ENCODE measurements at places on chromosomes 11 and 22.

DNA sequence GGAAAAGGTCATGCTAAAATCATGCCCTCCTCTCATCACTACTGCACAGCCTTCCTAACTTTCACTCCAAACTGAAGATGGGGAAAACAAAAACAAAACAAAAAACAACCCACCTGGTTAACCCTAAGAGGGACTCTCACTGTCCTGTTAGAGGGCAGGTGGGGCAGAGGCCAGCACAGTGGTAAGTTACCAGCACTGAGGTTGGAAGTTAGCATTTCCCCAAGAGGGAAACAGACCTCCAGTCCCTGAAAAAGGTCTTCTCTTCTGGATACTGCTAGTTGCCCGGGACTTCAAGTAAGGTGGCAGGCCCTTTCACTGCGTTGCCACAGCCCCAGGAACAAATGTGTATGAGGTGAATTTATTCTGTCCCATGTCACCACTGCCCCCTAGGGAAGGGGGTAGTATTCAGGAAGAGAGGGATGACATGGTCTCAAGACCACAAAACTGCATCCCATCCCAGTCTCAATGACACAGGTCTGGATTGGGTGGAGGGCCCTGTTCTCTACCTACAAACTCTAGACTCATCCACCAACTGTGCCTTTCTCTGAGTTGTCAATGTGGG is 792 bp upstream of the ADAMTS8 start:
- DNase-seq, result no peak

GRCh38 chr22:43631846-43632245 is 180.3 kb downstream of the EFCAB6 start:
- DNase-seq, result no peak

DNA sequence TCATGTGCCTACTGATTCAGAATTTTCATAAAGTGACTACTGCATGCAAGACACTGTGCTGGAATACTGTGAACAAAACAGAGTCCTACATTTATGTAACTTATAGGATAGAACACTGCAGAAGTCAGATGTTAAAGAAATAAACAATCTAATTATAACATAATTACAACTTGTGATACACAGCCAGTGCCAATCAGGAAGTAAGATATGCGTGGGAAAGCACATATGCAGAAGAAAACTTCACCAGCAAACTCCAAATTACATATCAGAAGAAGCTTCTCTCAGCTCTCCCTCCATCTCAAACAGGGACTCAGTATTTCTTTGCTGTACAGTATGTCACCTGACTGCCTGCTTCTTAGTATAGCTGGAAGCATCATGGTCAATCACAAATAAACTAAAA is 37.4 kb downstream of the PAK1 start:
- no peak for DNase-seq

DNA sequence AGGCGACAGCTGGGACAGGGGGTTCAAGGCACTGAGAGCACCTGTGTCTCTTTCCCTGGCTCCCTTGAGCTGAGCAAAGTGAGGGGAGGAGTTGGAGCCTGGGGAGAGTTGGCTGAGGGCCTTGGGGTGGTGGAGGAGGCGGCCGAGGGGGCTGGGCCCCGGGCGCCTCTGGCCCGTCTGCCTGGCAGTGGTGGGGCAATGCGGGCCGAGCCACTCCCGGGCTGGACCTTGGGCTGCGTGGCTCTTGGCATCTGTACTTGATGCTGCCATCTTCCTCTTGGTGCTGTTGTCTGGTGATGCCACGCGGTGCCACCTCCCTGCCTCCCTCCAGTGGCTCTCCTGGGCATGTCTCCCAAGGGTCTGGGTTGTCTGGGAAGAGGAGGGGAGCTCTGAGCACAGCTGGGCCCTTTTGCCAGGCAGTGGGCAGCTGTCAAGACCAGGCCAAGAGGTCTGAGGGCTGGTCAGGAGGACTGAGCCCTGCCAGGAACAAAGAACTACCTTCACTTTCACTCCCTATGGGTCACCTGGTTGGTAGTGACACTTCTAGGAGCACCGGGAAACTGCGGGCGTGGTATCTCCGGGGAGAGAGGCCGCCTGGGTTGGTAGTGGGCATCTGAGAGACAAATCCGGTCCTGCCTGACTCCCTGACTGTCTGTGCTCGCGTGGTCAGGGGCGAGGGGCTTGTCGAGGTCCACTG is 1.3 kb downstream of the GRIK4 start:
- no peak for DNase-seq

GRCh38 chr11:126710804-126711399 is 289.7 kb downstream of the KIRREL3 start:
- no peak for DNase-seq

GRCh38 chr11:60987577-60988277 is 16.2 kb downstream of the CD6 start:
- DNase-seq, result no peak

DNA sequence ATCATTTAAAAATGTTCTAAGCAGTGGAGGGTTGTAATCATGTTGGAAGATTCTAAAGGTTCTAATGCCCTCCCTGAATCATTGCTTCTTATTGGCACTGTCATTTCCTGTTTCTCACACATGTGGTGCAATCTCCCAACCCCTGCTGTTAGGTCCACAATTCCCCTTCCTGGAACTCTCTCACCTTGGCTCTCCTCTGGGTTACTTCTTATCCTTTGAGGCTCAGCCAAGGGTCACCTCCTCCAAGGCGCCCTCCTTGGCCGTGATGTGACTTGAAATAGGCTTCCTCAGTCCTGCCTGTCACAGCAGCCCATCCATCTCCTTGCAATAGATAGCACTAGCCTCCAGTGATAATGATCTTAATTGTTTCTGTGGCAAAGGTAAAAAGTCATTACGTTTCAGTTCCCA is 149.8 kb downstream of the TTC17 start:
- no peak for DNase-seq

- DNase-seq, result no peak
These were observed 23.8 kb downstream of the TEF start for GRCh38 chr22:41405588-41405987.

GRCh38 chr11:16543642-16544041 is 187.3 kb upstream of the SOX6 start:
- DNase-seq, result no peak

- no peak for DNase-seq
These were observed 50.8 kb downstream of the BUD13 start for GRCh38 chr11:116721988-116722387.

DNA sequence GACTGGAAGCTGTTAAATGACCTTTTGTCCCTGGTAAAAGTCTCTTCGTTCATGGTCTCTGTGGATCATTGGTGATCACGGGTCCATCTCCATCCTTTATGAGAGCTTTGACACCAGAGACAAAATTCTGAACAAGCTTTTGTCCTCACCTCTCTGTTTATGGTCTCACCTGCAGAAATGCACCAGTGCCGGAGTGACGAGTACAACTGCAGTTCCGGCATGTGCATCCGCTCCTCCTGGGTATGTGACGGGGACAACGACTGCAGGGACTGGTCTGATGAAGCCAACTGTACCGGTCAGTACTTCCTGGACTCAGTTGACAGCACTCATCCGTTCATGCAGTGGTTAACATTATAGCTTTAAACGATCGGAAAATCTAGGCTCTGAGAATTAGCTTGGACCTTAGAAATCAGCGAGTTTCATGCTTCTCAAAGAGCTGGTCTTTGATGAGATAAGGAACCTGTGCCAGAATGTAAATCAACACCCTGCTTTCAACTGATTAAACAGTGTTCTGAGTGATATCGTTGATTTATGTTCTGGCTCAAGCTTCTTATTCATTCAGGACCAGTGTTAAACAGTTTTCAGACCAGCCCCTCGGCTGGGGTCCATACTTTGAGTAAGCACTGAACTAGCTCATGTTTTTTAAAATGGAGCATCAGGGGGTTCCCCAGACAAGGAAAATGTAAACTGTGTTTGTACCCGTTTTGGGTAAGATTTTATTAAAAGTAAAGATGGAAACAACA is 124.5 kb upstream of the SORL1-AS1 start:
- no peak for DNase-seq

GRCh38 chr11:14232652-14233051 is 126.3 kb downstream of the RRAS2 start:
- DNase-seq, result no peak

- no peak for DNase-seq
These were observed 38.4 kb upstream of the CLMP start for GRCh38 chr11:123233280-123233974.

- DNase-seq, result no peak
These were observed 206.5 kb downstream of the NAV2 start for GRCh38 chr11:19919050-19919561.

DNA sequence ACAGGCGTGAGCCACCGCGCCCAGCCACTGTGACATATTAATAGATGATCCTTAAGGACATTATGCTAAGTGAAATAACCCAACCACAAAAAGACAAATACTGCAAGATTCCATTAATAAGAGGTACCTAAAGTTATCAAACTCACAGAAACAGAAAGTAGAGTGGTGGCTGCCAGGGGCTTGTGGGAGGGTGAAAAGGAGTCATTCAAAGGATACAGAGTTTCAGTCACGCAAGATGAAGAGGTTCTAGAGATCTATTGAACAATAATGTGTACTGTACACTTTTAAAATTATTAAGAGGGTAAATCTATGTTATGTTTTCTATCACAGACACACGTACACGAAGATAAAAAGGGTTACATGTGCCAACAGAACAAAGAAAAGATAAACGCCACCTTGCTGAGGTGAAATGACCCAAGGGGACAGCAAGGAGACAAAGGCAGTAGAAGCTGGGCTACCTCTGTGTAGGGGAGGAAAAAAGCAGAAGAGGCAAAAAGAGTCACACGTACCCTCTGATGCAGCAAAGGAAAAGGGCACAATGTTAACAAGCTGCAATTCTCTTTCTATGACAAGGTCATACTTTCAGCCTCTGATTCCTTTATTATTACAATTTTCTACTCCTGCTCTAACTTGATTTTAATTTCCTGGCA is 65.3 kb downstream of the AMBRA1 start:
- DNase-seq, result no peak

DNA sequence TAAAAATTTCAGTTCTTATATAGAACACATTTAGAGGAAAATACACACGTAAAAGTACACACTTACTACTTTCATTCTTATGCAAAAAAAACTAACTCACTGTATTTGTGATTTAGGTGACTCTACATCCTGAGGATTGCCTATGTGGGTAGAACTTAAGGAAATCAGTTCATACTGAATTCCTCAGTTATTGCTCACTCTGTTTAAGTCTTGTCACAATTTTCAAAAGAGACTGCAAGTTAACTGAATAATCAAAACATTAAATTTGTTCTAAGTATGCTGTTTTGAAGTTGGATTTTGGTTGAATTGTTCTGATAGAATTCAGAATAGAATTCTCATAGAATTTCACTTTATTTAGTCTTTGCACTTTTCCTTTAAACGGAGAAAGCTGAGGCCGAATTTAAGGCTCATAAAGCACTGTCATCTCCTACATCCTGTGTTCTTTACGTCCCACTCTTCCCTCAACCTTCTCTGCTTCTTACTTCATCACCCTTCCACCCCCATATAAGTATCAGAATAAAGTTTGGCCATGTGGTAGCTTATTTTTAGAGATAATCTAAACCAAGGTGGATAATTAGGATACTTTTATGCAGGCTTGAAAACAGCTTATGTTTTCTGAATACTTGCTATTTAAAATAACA is 59.8 kb downstream of the APOL5 start:
- no peak for DNase-seq

- DNase-seq, result no peak
These were observed 3.9 kb downstream of the ENDOD1 start for GRCh38 chr11:95093548-95093947.

DNA sequence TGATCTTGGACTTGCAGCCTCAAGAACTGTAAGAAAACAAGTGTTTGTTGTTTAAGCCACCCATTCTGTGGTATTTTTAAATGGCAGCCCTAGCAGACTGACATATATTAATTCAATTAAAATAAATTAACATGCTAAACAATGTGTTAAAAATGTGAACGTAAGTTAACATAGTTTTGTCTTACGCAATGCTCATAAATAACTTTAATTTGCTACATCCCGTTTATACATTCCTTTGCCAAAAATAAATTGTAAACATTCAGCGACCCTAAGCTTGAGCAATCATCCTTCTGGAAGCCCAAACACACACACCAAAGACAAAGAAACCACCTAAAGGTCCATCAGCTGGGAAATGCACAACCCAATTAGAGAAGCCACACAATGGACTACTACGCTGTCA is 70.4 kb downstream of the CELSR1 start:
- DNase-seq, result no peak

GRCh38 chr11:35943309-35943708 is 553 bp upstream of the LDLRAD3 start:
- DNase-seq, result no peak

DNA sequence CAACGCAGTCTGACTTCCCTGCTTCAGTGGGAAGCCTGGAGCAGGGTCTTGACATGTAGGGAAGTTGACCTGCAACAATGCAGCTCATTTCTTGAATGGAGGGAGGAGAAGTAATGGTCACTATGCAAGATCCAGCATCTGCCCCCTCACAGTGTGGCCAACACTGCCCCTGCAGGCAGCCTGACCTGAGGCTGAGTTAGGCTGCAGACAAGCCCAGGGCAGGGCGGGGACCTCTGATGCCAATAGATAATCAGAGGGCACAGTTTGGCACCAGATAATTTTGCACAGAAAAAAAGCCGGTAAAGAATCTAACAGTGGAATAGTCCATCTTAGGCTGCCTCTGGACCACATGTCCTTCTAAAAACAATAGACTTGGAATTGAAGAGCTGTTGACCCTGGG is 182.3 kb downstream of the DSCAML1 start:
- DNase-seq, result no peak

DNA sequence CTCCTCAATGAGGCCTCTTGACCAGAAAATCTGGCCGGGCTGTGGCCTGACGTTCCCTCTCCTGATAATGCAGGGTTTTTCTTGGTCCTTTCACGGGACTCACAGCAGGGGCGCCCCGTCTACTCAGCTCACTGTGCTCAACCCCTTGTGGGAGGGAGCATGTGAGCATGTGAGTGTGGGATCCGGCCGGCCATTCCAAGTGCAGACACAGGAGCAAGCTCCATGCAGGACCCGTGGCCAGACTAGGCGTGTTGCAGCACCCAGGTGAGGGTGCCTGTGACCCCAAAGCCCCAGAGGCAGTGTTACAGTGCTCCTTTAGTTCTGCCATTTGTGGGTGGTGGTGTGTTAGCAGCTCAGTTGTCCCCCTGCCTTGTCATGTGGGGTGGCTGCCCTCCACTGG is 18.0 kb downstream of the DHCR7 start:
- no peak for DNase-seq

DNA sequence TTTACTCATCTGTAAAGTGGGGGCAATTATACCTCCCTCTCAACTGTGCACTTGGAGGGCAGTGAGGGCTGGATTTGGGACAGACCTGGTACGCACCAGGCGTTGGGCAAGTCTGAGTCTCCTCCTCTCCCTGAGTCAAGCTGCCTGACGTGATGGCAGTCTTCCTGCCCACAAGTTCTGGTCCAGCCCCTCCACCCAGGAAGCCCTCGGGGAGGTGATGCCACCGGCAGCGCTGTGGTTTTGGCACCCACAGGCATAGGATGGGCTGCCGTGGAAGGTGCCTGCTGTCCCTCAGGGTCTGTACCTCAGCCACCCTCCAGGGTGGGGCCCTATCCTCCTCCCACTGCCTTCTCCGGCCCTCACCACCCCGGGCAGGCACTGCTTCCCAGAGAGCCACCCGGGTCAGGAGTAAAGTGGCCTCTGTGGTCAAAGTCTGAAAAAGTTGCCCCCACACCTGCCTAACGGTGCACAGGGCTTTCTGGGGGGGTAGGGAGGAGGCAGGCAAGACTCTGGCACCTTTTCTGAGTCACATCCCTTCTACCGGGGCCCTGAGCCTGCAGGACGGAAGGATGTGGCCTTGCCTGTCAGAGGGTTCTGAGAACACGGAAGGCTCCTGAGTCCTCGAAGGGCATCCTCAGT is 6.5 kb upstream of the APOBEC3H start:
- no peak for DNase-seq
